ENCODE measurements at places on chromosomes 7 and 10.

GRCh38 chr7:5431560-5432015 lies 8.0 kb upstream of the TNRC18 start:
- no peak overlapping the region for H3K27ac ChIP-seq
- H3K27me3 ChIP-seq, result no peaks in the 10 kb centered on the region
- H3K4me3 ChIP-seq, result no peak overlapping the region
- DNase-seq, result no peak

DNA sequence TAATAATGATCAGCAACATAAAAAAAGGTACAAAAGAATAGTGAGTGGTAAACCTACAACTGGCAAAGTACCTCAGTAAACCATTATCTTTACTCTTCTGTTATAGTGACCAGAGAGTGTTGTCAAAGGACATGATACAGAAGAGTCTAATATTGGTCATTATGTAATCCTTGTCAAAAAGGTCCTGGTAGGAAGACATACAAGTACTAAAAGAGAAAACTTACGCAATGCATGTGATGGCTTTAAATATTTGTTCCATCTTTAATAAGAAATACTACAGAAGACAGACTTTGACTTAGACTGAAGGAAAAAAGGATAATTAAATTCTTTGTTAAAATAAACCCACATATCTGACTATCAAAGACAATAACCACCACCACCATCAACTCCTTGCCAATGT lies 6.5 kb downstream of the DOCK4 start:
- no peaks in the 10 kb centered on the region for H3K4me1 ChIP-seq
- no peak overlapping the region for H3K27ac ChIP-seq
- H3K4me3 ChIP-seq, result no peak overlapping the region

GRCh38 chr7:21939136-21939857 lies 6.4 kb downstream of the CDCA7L start:
- H3K27me3 ChIP-seq, result no peaks in the 10 kb centered on the region
- no peak overlapping the region for H3K4me3 ChIP-seq
- peaks cover 15% of the 10 kb centered on the region for H3K4me1 ChIP-seq
- H3K27ac ChIP-seq, result peak overlapping the region; percentile 75
- DNase-seq, result peak; percentile 43

DNA sequence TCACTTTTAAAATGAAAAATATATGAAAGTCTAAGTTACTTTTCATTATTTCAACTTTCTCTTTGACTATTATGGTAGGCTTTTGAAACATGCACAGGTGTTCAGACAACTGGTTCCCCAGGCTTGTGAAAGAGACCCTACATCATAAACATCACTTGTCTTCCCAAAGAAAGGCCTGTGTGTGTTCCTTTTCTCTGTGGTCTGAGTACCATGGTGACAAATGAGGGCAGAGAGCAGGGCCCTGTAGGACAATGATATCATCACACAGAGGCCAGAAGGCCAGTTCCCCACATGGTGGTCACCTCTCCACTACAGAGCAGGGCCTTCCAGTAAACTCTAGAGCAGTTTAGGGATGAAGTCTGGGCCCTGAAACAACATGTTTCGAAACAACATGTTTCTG lies 288.8 kb downstream of the USP6NL start:
- H3K4me3 ChIP-seq, result no peak overlapping the region
- no peaks in the 10 kb centered on the region for H3K36me3 ChIP-seq
- H3K27ac ChIP-seq, result no peak overlapping the region
- H3K27me3 ChIP-seq, result no peaks in the 10 kb centered on the region
- H3K4me1 ChIP-seq, result no peaks in the 10 kb centered on the region

- H3K4me3 ChIP-seq, result no peak overlapping the region
- H3K4me1 ChIP-seq, result no peaks in the 10 kb centered on the region
- DNase-seq, result no peak
- H3K27me3 ChIP-seq, result no peaks in the 10 kb centered on the region
Observed at GRCh38 chr7:35968140-35968940, 167.5 kb downstream of the SEPTIN7 start.

DNA sequence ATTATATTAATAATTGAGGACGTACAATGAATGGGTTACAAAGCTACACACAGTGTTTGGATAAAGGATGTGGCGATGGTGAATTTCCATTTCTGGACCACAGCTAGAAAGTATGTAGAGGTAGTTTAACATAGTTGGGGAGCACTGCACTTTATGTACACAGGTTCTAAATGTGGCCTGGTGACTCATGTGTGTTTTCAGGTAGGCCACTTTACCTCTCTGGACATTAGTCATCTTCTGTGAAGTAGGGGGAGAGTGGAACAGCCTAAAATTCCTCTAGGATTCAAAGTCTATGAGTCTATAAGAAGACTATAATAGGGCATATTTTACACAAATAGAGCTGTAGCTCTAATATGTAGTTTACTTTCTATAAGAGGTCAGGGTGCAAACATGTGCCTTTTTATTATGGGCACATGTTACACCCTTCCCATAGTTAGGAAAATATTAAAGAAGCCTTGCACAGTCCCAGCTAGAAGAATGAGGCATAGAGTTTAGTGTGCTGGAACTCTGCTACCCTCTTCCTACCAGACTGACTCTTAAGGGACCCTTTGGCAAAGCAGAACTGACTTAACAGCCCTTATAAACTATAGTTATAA lies 594.9 kb downstream of the LRMDA start:
- no peak for DNase-seq
- no peak overlapping the region for H3K27ac ChIP-seq
- H3K4me1 ChIP-seq, result no peaks in the 10 kb centered on the region
- H3K27me3 ChIP-seq, result no peaks in the 10 kb centered on the region

All from thyroid gland (tissue), 4 donors.